Activated naive CD4-positive, alpha-beta T cell treated with anti-CD3 and anti-CD28 coated beads, Interleukin-2, amount 50 U/mL, for 72 hours (primary cell): ENCODE measurements at places on chromosomes 7 and 10.

GRCh38 chr10:86724445-86724844 is 32.0 kb upstream of the BMPR1A start:
- DNase-seq = no peak

DNA sequence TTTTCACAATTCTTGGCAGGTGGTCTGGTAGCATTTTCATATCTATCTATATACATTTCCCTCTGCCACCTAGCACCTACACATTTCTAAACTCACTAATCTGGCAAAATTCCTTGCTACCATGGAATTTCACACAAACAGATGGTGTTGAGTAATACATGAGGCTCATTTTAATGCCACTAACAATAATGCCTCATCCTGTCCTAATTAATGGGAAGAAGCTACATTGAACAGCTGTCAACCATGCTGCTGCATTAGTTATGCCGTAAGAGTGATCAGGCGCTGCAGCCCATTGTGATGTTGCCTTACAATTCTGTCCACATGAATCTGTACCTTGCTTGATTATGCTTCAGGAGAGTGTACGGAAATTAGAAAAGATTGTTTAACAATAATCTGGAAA is 23.2 kb downstream of the COL1A2 start:
- DNase-seq = no peak

GRCh38 chr10:124354411-124355382 is 64.0 kb downstream of the OAT start:
- DNase-seq = peak; percentile 42

- no peak for DNase-seq
These were observed 13.2 kb downstream of the CPSF4 start for GRCh38 chr7:99451936-99452335.

DNA sequence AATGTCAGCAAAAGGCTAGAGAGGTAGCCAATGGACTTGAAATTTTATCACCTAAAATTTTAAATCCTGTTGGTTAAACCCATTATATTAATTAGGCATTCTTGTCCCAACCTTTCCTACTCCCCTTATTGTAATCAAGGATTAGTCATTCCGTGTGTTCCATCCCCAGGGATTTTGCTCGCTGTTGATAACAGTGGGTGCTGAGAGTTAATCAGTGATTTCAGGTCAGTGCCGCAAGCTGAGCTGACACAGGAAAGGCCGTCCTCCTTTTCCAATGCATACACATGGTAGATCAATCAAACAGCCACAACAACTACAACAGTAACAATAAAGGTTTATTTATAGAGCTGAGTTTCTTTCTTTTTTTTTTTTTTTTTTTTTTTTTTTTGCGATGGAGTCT is 271.4 kb downstream of the ACTR3B start:
- DNase-seq = no peak

DNA sequence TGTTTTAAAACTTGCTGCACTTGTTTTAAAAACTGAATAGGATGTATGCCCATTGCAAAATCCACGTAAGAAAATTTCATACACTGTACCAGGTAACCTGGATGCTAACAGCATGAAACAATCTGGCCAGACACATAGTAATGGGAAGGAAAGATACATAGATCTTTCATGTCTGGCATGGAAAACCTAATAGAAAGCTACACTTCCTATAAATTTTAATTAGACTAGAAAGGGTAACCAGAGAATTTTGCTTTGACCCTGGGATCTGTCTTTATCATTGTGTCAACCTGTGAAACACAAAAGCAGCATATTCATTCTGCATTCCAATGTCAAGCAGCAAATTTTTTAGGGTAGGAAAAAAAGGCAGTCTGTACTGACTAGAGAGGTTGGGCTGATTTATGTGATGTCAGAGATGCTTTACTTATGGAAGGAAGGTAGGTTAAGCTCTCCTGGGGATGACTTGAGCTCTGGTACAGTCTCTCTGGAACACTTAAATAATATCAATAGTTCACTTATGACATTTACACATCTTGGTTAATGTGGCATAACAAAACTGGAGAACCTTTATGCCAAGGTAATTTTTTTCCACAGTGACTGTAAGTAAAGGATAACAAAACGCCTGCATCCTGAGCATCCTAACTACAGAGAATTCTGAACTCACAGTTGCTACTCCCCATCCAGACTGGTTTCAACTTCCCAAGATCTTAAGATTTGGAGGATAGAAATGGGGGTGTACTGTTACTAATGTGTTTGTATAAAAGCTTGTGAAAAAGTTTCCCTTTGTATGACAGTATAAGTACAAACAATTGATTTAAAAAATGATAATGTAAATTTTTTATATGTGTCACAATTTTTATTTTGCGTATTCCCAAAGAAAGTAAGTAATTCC is 44.7 kb downstream of the DOCK4 start:
- DNase-seq = no peak

- no peak for DNase-seq
These were observed 278.6 kb downstream of the ARHGAP12 start for GRCh38 chr10:31650010-31650409.

DNA sequence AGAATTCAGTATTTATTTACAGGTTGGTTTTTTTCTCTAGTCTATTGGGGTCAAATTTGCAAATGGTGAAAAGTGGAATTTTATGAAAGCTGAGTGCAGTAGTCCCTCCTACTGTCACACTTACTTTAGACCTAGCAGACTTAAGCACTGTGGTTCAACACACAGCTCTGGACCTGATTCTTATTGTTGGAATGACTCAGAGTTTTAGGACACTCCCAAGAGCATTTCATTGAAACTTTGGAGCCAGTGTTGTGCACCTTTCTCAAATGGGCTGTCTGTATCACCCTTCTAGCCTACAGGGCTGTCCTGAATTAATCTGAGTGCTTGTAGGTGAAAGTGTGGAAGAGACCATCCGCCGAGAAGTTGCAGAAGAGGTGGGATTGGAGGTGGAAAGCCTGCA is 16.1 kb downstream of the NUDT13 start:
- no peak for DNase-seq

DNA sequence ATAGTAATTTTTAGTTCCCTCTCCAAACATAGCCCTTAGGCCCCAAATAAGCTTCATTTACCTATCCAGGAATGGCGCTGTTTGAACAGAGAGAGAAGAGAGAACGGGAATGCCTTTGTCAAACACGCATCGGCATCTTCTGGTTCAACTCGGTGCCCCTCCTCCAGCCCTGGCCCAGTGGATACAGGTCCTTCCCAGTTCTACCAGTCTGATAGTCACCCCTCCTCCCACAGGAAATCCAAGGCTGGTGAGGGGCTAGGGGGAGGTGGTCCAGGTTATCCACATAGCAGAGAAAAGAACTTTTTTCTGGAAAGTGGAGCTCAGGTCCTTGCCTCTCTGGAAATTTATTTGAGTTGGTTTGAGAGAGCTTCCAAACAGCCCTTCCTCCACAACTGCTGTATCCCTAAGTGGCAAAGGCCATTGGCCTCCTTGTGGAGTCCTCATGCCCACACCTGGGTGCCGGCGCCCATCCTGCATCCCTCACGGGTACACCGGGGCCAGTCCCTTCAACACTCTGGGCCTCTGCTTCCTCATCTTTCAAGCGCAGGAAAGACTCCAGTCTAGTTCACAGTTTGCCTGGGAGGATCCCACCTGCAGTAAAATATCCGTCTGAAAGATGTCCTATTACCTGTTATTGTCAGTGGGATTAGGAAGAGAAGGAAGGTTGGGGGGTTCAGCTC is 287.4 kb downstream of the CELF2 start:
- DNase-seq = no peak

DNA sequence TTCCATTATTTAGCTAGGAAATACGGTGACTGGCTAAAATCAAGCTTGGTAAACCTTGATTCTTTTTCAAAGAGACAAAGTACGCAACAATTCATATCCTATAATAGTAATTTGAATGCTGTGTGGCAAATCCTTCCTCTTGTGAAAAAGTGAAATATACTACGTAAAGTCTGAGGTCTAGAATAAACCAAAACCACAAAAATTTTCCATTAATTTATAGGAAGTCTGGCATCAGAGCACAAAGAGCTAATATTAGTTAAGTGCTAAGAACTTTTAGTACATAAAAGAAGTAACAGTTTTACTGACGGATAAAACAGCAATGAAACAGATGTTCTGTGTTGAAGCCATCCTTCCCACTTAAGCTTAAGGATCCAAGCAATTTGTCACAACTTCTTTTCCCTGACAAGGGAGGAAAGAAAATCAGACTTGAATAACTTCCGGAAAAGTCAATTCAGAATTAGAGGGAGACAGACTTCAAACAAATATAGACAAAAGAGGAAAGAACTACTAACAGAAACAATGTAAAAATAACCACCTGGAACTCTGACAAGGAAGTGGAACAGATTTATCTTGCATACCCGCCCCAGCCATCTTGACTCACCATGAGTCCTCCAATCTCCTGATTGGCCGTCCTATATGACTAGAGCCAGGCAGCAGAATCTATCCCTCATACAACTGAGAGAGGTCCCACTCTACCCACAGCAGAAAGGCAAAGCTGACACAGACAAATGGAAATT is 34.6 kb downstream of the RHEB start:
- no peak for DNase-seq
